Left kidney (tissue), 8 donors: ENCODE measurements at places on chromosomes 5 and 9. TPM values are rescaled to one million over a fixed set of nuclear protein-coding genes. Genes with fewer than 3 reads are reported as not detected.

PCDHB14 gene
- 11.3 TPM for polyA plus RNA-seq

ADGRD2 gene
- polyA plus RNA-seq: 0.10 TPM

MAMDC4 gene
- polyA plus RNA-seq: 5.4 TPM

LCN9 gene
- polyA plus RNA-seq: not detected

SPEF2 gene
- 80.3 TPM for polyA plus RNA-seq
